Activated CD4-positive, alpha-beta T cell treated with anti-CD3 and anti-CD28 coated beads, Interleukin-2, Interleukin-4, amounts not matched to agents 100 ng/mL and 50 ng/mL, durations not matched to agents 16 hours and 8 hours (primary cell): ENCODE measurements at places on chromosomes 1 and 21.

- DNase-seq: no peak
These were observed 49.9 kb downstream of the WDR4 start for GRCh38 chr21:42829417-42829816.

GRCh38 chr1:193411714-193412113 lies 225.3 kb upstream of the B3GALT2 start:
- peak; percentile 23 for DNase-seq

DNA sequence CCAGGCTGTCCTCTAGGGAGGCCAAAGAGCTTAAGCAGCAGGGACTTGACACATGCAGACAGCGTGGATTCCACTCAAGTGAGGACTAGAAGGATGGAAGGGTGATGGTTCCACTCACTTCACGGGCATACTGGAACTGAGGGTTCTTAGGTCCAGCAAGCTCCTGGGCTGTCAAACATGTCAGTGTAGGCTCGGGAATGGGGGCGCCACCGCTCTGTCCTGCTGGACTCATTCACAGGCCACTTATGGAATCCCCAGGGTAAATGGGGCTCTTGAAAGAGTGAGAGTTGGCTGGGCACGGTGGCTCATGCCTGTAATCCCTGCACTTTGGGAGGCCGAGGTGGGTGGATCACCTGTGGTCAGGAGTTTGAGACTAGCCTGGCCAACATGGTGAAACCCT lies 27.7 kb upstream of the CSF3R start:
- DNase-seq: no peak

- DNase-seq: no peak
These were observed 36.5 kb downstream of the ACOT11 start for GRCh38 chr1:54584575-54584974.

GRCh38 chr1:64733581-64734286 lies 11.1 kb upstream of the RAVER2 start:
- no peak for DNase-seq

DNA sequence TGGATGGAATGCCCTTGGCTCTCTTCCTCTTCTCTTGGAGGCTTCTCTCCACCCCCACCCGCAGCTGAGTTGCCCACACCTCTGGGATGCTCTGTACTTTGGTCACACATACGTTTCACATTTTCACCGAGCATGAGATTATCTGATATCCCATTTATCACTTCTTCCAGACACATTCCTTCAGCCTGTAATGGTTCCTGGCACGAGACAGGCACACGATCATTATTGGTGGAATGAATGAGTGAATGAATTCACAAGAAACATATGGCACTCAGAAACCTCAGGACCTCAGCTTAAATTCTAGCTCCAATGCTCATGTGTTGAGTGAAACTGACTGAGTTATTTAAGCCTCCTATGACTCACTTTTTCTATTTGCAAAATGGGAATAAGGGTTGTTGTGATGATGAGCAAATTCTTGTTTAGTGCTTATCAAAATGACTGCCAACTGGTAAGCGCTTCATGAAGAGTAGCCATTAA lies 242.7 kb upstream of the JUN start:
- peak; percentile 67 for DNase-seq

GRCh38 chr1:226274138-226274537 lies 34.8 kb downstream of the LIN9 start:
- no peak for DNase-seq

GRCh38 chr1:151060657-151061421 lies 642 bp downstream of the MLLT11 start:
- no peak for DNase-seq
